Dermis microvascular lymphatic vessel endothelial cell (primary cell): ENCODE measurements at places on chromosomes 5 and 9.

- no peak for DNase-seq
Observed at GRCh38 chr5:6493681-6494454, 45.2 kb downstream of the UBE2QL1 start.

- DNase-seq = no peak
Observed at GRCh38 chr5:16626696-16627264, 10.0 kb upstream of the RETREG1 start.

DNA sequence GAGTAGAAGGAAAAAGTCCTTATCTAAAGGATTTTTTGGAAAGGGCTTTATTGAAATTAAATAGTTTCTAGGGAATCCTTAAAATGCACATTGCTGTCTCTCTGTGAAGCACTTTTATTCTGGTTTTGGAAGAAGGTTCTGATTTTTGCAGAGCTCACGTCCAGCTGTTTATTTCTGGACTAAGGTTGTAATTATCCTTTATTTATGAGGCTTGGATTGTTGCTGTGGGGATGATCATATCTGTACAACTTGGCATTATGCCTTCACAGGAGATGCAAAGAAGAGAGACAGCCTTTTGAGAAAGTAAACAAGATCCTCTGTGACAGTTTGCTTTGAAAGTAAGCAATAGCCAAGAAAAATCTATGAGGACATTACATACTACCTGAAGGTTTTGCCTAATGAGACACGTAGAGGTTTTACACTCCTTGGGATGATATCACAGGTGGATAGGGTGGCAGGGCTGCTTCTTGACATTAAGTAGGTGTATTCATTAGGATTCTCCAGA, 14.6 kb downstream of the SMARCA2 start:
- DNase-seq = no peak

DNA sequence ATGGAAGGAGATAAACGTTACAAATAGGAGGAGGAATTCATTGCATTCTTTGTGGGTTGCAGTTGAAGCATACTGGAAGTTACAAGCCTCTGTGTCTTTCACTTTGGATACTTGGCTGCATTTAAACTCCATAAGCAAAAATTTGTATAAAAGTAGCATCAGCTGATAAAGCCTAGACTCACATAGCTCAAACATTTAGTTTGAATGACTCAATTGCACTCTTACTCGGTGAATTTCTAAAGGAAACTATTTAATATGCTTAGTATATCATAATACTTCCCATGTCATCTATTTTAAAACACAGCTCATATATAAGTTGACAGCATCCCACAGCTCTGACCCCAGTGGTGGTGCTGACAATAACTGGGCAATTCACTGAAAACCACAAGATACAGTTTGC, 596.6 kb upstream of the ZNF608 start:
- no peak for DNase-seq

DNA sequence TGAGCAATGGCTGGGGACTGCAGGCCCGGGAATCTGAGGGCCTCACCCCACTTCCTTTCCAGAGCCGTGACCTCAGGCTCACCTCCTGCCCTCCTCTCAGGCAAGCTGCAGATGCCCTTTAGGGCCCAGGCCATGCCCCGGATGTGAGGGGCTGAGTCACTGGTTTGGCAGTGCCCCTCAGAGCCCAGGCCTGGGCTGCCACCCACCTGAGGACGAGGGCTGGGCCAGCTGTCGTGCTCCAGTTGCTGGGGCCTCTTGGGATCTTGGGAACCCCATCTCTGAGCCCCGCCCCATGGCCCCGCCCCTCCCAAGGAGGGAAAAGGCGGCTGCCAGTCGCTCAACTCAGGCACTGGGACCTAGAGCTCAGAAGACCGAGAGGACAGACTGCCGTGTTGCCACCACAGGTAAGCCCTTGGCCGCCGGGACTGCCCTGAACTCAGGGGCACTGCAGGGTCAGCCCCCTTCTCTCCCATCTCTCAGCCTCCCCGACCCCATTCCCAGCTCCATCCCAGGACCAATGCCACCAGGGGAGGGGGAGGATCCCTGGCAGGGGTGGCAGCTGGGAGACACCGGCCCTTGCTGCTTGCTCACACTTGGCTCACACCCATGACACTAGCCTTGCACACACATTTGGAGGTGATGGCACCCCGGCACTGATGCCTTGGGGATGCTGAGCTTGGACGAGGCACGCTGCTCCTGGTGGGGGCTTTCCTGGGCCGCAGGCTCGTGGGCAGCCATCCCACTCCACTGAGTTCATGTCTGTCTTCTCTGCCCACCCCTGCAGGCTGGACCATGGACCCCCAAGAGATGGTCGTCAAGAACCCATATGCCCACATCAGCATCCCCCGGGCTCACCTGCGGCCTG, at the start of gene CYSRT1:
Gene CYSRT1 (plus strand): TSS at position 345 of the 865 bp plus-strand sequence. CDS start 448 bp downstream, at position 793.
- no peak for DNase-seq

DNA sequence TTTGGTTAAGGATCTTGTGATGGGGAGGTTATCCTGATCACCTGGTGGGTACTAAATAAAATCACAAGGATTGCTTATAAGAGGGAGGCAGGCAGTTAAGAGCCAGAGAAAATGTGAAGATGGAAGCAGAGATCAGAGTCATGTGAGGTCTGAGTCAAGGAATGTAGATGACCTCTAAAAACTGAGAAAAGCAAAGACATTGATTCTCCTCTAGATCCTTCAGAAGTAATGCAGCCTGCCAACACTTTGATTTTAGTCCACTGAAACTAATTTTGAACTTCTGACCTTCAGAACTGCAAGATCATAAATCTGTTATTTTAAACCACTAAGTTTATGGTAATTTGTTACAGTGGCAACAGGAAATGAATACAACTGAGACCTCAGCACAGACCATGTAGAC, 499.0 kb downstream of the GADD45G start:
- no peak for DNase-seq

GRCh38 chr9:88587885-88588649, 53.1 kb downstream of the NXNL2 start:
- no peak for DNase-seq

- DNase-seq = no peak
Observed at GRCh38 chr9:70105147-70105546, 61.5 kb downstream of the MAMDC2 start.

DNA sequence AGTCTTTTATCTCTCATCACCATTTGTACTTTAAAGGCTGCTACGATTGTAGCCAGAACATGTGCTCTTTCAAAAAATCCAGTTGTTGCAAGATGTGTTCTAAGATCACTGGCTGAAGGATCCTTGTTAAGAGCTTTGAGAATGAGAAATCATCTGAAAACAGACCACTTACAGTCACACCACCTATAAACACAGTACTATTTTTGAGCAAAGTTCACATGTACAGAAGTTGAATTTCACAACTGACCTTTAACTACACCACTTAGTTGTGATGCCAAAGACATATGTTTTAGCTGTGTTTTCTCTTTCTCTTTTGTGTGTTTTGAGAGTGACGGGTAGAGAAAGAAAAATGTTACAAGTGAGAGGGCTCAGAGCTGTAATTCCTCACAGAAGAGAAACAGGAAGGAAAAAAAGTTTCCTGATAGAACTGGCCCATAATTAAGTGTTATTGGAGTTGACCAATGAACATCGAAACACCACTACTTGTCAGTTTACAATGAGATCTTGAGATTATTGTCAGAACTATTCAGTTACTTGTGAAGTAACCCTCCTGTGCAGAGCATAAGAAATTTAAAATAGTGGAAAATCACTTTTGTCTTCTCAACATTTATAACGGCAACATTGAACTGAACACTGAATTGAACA, 245.4 kb downstream of the MLLT3 start:
- DNase-seq = no peak

- DNase-seq = no peak
Observed at GRCh38 chr5:82421119-82421518, 143.0 kb upstream of the RPS23 start.
